ENCODE measurements at places on chromosomes 1 and 21.

DNA sequence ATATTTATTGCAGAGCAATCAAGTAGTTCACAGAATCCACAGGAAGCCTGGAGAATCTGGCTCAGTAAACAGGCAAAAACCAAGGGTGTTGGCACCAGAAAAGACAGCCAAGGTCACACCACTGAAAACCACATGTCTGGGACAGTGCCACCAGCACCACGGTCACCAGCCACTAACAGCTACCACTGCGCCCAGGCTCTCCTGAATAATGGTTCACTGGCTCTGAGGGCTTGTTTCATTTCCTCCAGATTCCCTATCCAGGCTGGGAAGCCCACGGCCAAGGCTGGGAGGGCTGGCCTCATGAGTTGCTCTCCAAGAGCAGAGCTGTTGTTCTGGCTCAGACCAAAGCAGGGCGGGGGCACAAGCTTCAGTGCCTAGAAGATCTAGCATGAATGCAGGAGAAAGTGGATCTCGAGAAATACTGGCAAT is 54.5 kb upstream of the PTGFRN start:
- no peak for DNase-seq

GRCh38 chr1:89812992-89813391 is 7.8 kb upstream of the LRRC8D start:
- no peak for DNase-seq

GRCh38 chr1:31734582-31735107 is 29.5 kb downstream of the ADGRB2 start:
- DNase-seq, result no peak

DNA sequence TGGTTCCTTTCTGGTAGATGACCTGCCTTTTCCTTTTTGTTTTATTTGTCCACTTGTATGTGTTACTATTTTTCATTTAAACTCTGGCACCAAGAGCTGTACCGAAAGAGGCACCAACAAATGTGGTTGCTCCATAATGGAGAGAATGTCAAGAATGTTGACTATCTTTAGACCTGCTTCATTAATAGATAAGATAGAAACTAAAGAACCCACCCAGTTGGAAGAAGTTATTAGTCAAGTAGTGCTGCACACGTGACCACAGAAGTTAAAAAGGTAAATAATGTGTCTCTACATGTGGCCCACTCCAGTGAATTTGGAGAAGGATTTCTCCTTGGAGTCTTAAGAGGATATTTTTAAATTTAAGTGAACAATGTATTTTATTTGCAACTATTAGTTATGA is 9.3 kb downstream of the ATP1A1 start:
- DNase-seq, result peak; percentile 40
